ENCODE measurements at places on chromosomes 5 and 9.

GRCh38 chr9:88812938-88813637 is 178.2 kb upstream of the S1PR3 start:
- DNase-seq: no peak

- no peak for DNase-seq
These were observed 208.0 kb downstream of the TRIO start for GRCh38 chr5:14351086-14351661.

DNA sequence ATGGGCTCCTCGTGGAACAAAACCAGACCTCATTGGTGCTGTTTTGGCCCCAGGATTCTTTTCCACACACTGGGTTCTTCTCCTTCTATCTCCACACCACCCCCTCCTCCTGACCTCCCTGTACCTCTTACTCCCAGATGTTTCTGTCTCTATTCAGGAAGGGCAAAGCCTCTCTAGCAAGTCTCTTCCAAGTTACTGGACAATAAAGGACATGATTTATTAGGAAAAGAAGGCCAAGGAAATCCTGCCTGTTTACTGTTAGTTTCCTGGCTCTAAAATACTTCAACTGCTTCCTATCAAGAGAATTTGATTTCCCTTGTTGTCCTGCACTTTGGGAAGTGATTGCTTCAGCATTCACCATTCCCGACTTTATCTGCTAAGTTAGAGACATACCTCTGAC is 262.0 kb downstream of the SAXO1 start:
- no peak for DNase-seq

DNA sequence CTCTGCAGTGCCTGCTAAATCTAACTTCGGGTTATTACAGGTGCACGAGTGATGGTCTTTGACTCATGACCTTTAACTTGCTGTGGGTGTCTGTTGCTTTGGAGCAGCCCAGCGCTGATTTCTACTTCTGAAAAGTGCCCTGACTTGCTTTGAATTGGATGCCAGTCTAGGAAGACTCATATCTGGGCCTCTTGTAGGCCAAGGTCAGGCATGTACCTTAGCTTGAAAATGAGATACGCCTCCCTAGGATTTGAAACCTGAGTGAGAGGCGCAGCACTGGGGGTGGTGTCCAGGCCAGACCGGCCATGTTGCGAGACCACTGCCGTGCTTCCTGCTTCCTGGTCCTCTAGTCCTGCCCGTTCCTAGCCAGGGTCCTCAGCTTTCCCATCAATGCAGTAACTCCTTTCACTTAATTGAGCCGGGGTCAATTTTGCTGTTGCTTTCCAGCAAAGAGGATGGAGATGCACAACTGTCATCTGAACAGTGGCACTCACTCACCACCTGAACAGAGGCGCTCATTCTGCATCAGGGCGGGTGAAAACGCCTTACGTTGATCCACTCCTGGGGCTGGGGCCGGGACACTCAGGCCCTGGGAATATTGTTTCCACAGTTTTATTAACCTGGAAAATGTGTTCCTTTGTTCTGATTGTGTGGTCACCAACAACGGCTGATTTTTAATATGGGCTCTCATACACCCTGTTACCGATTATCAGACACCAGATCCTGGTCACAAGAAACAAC is 14.3 kb downstream of the PCAT7 start:
- no peak for DNase-seq

DNA sequence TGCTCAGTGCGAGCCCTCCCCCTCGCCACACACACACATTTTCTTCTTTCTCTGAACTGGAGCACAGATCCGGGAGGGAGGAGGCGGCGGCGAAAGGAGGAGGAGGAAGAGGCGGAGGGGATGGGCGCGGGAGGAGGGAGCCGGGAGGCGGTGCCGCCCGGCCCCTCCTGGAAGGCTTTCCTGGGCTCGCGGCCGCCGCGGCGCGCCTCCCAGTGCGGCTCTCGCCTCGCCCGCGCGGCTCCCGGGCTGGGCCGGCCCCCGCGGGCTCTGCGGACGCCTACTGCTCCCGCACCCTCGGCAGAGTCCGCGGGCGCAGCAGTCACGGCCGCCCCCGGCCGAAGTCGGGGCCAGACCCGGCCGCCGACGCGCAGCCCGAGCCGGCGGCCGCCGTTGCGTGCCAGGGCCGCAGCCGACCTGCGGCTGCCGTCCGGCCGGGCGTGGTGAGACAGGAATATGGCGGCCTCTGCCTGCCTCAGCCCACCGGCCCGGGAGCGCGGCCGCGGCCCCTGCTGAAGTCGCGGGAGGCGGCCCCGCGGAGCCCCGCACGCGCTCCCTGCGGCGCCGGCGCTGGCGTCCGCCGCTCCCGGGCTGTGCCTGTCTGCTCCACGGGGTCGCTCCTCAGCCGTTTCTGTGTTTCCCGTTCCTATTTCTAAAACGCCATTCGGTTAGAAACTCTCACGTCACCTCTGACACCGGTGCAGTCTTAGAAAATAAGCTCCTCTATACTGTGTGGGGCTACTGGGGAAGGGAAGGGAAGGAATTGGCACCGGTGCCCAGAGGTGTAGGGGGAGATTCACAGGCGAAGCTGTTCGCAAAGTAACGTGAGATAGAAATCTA is 500 bp upstream of the GNAQ start:
- peak; percentile 58 for DNase-seq

DNA sequence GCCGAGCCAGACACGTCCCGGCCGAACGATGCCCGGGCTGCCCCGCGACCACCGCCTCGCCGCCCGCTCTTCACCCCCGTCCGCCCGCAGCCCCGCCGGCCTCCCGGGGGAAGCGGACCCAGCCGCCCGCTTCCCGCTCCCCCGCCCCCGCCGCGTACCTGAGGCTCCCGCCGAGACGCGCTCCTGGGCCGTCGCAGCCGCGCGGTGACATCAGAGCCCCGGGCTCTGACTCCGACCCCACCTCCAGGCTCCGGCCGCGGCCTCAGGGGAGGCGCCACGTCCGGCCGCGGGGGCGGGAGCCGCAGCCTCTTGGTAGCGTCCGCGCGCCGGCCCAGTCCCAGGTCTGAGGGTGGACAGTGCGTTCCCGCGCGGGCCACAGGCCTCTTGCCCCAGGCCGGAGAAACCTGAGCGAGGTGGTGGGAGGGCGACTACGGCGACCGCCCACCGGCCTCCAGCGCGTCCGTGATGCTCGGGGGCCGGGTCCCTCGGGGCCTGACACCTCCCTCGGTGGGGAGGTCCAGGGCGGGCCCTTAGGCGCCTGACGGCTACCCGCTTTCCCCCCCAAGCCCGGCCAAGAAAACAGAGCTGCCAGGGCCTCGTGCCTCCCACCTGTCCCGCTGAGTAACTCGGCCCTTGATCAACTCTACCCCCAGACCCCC is at the start of gene SHROOM1:
TSS of gene SHROOM1 (minus strand) at position 212 of the 659 bp plus-strand sequence. CDS start 4,507 bp downstream, outside the sequence.
- no peak for DNase-seq

- no peak for DNase-seq
These were observed 1029.1 kb upstream of the ACO1 start for GRCh38 chr9:31355159-31355882.

DNA sequence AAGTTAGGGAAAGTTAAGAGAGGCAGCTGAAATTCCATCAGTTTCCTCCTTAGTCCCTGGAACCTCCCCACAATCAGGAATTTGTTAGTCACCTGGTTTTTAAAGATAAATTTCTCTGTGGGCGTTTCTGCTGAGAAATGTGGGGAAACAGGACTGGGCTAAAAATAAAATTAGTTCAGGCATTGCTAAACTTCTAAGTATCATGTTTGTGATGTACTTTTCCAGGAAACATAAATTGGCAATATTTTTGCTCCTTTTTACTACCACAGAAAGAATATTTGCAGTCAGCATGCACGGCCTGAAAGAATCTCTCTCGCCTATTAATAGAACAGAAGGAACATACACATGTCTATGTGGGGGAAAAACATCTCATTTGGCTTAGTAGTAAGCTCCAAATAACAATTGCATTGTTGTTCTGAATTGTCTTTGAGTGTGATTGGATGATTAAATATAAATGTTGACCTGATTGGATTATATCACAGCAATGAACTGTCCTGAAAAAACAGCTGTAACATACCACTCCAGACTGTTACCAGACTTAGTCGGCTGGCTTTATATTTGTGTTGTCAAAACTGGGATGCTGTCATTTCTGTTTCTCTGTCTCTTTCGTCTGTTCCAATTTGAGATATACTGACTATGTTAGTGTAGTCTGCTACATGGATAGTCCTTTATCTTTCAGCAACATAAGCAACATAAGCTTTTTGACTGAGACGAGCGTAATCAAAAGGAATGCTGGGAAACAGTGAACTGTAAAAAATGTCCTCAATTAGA is 12.9 kb downstream of the TJP2 start:
- DNase-seq: no peak

DNA sequence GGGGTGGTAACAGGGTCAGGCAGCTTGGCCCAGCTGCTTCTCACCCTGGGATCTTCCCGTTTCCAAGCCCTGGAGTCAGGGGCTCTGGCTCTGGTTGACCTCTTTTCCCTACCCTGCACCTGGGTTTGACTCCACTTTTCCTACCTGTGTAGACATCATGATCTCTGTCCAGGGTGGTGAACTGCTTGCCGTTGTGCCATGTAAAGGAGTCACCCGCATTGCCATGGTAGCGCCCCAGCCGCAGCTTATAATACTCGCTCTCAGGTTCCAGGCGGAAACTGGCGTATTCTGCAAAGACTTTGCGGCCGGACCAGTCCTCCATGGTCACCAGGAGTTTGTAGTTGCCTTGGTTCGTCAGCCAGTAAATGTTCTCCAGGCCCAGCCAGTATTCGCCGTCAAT is 30.9 kb downstream of the ANGPTL2 start:
- DNase-seq: no peak

DNA sequence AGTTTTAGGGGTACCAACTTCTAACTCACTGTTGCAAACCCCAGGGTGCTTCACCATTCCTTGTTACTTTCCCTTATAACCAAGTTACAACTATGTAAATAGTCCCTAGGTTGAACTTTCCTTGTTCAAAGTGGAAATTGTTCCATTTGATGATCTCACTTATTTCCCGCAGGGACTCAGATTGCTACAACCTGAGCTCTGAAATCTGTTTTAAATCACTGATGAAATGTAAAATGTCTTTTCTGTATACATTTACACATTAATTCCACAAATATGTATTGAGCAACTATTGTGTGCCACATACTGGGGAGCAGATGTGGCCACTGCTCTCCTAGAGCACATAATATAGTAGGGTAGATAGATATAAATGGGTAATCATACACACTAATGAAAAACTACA is 69.1 kb upstream of the TARS1 start:
- DNase-seq: no peak

DNA sequence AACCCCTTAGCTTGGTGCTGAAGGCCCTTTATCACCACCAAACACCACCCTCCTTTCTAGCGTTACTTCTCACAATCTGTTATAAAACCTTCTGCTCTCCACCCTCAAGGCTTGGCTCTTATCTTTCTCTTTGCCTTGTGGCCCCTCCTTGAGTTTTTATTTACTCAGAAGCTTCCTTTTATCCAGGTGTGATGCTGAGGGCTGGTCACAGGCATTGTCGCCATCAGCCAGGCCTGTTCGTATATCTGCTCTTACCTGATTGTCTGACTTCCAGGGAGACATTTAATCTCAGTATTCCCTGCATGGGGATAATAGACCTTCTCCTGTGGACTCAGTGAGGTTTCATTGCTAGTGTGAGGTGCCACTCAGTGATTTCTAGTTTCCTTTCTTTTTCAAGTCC is 34.2 kb downstream of the MEGF10 start:
- no peak for DNase-seq

DNA sequence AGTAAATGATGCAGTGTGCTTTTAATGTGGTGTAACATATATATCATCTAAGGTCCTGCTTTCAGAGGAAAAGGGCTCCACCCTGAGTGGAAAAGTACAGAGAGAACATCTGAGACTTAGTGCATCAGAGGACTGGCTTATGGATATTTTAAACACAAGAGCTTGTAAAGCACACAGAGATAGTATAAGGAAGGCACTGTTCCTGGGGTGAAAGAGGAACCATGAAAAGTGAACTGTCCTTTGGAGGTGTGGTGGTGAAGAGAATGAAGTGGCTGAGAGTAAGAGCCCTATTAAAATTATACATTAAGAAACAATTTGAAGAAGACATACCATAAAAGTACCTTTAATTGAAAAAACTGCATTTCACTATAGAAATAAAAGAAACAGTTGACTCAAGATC is 68.9 kb downstream of the CSF2 start:
- DNase-seq: no peak

DNA sequence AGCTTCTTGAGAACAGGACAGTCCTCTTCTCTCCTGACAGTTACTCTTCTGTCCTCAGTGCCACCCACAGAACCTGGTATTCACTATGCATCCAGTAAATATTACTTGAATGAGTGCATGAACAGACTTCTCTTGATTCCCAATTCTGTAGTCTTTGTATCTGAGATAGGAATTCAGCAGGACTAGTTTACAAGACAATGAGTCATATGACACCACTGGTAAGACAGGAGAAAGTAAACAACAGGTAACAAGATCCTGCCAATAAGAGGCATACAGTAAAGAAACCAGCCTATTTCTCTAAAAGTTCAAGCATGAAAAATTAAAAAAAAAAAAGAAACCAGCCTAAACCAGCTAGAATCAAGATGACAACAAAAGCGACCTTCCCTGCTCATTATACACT is 6.2 kb downstream of the ZNF883 start:
- no peak for DNase-seq

GRCh38 chr5:143126174-143127019 is 277.1 kb downstream of the NR3C1 start:
- DNase-seq: no peak

DNA sequence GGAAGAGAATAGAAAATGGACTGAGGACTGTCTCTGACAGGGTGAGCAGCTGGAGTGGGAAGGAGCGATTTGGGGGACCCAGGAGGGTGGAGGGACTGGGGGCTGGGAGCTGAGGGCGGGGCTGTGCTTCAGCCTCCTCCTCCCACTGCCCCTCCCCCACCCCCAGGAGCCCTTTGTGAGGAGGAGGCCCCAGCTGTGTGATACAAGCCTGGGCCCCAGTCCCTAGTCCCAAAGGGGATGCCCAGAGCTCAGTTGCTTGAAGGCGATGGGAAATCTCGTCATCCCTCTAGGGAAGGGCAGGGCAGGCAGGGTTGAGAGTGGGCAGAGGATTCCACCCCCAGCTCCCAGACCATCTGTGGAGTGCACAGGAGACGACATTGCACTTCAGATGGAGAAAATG is at the start of gene SPATA31E1:
TSS of gene SPATA31E1 (plus strand) at position 251 of the 400 bp plus-strand sequence. CDS start at position 266, 15 bp downstream.
- DNase-seq: no peak

DNA sequence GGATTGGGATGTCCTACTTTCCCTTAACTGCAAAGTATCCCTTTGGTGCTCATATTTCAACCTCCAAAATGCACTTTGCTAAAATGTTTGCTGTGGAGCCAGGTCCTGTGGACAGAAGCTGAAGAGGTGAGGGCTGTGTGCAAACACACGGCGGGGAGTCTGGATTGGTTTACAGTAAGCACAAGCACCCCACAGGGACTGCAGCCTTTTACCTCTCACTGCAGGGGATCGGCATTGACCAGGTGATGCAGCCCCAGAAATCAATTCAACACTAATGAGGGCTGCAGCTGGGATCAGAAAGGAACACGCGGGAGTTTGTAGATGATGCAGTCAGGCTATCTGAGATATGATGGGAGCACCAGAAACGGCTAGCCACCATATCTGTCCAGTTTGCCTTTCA is 450.9 kb downstream of the CCDC171 start:
- no peak for DNase-seq

GRCh38 chr5:139268364-139269202 is 25.0 kb upstream of the MATR3 start:
- no peak for DNase-seq

- DNase-seq: no peak
These were observed 122.5 kb downstream of the RFK start for GRCh38 chr9:76271755-76272154.

GRCh38 chr9:28073270-28073669 is 500.0 kb upstream of the C9orf72 start:
- DNase-seq: no peak
